ENCODE measurements at places on chromosomes 5 and 9. TPM values are rescaled to one million over a fixed set of nuclear protein-coding genes. Genes with fewer than 3 reads are reported as not detected.

DNA sequence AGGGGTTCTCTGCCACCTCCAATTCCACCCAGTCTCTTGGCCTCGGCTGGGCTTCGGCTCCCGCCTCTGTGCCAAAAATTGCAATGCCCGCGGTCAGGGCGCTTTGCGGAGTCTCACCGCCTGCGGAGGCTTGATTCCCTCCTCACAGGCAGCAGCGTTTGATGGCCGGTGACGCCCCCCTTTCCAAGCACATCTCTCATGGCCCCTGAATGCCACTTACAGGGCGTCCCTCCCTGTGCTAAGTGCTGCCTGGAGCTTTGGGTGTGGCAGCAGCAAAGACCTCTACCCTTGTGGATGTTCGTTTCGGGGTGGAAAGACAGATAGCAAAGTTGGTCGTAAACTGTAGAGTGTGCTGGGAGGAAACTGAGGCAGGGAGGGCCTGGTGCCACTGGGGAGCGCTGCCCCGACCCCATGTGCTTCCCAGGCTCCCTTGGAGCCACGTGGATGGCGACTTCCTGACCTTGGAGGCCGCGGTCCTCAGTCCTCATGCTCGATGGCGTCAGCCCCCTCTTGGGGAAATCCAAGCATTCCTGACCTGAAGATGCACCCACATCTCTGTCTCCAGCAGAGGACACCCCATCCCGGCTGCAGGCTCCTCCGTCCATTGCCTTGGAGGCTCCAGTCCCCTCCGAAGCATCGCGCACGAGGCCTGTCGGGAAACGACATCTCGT is 249.2 kb upstream of the IRX4 start:
- H3K4me1 ChIP-seq = no peaks in the 10 kb centered on the region
- DNase-seq = no peak
- H3K27me3 ChIP-seq = no peaks in the 10 kb centered on the region

FBN2 gene
- polyA plus RNA-seq = not detected

DNA sequence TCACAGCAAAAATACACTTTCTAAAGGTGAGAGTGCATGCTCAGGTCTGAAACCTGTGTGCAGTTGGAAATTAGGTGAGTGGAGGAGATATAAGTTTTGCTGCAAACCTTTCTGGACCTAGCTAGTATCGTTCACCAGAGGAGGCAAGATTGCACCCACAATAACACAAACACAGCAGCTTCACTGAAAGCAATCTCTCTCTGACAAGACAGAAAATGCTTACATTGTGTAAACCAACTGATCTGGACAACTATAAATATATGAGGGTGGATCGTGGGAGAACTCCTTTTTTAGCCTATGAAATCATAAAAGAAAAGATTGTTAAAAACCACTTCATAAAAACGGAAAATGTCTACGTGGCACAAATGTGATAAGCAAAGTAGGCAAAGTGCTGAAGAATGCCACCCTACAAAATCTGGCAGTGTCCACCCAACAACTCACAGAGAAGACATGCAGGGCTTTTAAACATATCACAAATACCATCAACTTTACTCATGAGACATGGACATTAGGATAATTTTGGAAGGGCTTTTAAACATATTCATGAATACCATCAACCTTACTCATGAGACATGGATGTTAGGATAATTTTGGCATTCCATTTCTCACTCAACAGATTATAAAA is 134.3 kb downstream of the CDH18 start:
- DNase-seq = no peak
- H3K36me3 ChIP-seq = no peaks in the 10 kb centered on the region
- no peak overlapping the region for H3K4me3 ChIP-seq
- H3K27ac ChIP-seq = no peak overlapping the region
- H3K27me3 ChIP-seq = no peaks in the 10 kb centered on the region
- H3K4me1 ChIP-seq = no peaks in the 10 kb centered on the region

DMRT3 gene
- not detected for polyA plus RNA-seq

- H3K4me1 ChIP-seq = no peaks in the 10 kb centered on the region
- DNase-seq = no peak
- H3K27ac ChIP-seq = no peak overlapping the region
- H3K4me3 ChIP-seq = no peak overlapping the region
- no peaks in the 10 kb centered on the region for H3K36me3 ChIP-seq
These were observed 146.1 kb downstream of the CAAP1 start for GRCh38 chr9:26746357-26747072.

RAB3C gene
- polyA plus RNA-seq = not detected

GRCh38 chr9:73116031-73116430 is 35.6 kb upstream of the ANXA1 start:
- no peak overlapping the region for H3K4me3 ChIP-seq
- no peak for DNase-seq
- H3K4me1 ChIP-seq = peaks cover 29% of the 10 kb centered on the region
- H3K27me3 ChIP-seq = no peaks in the 10 kb centered on the region
- no peaks in the 10 kb centered on the region for H3K36me3 ChIP-seq

CCNI2 gene
- 3.4 TPM for polyA plus RNA-seq

DNA sequence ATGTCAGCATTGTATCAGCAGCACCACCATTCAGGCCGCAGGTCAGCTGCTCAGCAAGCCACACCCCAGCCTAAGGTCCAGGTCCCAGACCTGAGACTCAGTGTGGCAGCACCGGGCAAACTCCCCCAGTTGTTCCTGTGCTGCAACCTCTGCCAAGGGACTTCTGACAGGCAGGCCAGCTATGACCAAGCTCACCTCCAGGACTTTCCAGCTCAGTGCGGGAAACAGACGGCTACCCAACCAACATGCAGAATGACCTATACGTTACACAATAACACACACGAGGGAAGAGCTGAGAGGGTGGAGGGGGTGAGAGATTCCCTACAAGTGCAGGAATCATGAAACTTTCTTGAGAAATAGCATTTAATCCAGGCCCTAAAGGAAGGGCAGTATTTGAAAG is 143.7 kb downstream of the FSTL4 start:
- DNase-seq = no peak
- peaks cover 6% of the 10 kb centered on the region for H3K4me1 ChIP-seq
- no peak overlapping the region for H3K4me3 ChIP-seq
- H3K27ac ChIP-seq = no peak overlapping the region

- DNase-seq = no peak
- H3K36me3 ChIP-seq = no peaks in the 10 kb centered on the region
- no peak overlapping the region for H3K27ac ChIP-seq
- no peaks in the 10 kb centered on the region for H3K27me3 ChIP-seq
- H3K4me1 ChIP-seq = no peaks in the 10 kb centered on the region
These were observed 342.1 kb downstream of the PRR16 start for GRCh38 chr5:120806202-120806601.

DNA sequence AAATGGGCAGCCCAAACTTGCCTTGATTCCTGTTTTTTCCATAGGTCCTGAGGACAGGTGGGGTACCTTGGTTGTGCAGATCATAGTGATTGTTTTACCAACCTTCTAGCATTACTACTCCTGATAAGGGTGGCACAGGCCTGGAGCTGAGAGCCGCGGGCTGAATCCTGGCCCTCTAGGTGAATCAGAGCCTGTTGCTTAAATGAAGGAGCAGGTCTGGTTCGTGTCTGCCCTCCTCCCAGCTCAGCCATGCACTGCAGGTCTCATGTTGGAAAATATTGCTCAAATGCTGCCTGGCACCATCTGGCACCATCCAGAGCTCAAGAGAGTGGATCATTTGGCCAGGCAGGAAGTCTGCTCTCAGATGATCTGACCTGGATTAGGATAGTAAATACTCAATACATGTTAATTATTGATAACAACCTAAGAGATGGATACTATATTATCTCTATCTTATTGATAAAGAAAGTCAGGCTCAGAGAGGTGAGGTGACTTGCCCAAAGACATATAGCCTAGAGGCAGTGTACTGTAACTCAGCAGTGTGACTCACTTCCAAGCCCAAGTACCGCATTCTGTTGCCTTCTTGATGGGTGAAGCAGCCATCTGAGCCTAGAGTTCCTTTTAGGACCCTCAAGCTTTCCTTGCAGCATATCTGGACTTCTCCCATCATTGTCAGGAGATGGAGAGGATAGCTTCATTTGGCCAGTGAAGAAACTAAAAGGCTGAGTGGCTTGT is 104.3 kb upstream of the PITX1 start:
- no peak for DNase-seq
- no peak overlapping the region for H3K4me3 ChIP-seq
- no peaks in the 10 kb centered on the region for H3K4me1 ChIP-seq
- H3K27me3 ChIP-seq = no peaks in the 10 kb centered on the region
- no peaks in the 10 kb centered on the region for H3K36me3 ChIP-seq

FOXD4L6 gene
- polyA plus RNA-seq = not detected

ADGRD2 gene
- polyA plus RNA-seq = not detected

- H3K4me3 ChIP-seq = no peak overlapping the region
- no peak for DNase-seq
- H3K27me3 ChIP-seq = no peaks in the 10 kb centered on the region
These were observed 91.8 kb upstream of the IFNK start for GRCh38 chr9:27432308-27432707.

DNA sequence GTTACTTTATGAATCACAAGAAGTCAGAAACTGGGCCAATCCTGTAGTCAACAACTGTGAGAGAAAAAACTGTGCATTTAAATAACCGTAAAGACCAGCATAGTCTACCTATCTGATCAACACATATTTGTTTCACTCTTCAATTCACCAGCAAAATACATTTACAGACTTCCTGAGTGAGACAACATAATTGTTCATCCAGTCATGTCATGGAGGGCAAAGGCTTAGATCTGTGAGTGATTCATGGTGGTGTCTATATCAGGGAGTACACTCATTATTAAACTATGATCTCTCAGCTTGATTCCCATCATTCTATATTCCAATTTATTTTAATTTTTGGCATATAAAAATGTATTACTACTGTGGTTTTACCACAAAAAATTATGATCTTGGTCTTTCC is 694.6 kb downstream of the DNAH5 start:
- DNase-seq = no peak
- no peaks in the 10 kb centered on the region for H3K36me3 ChIP-seq
- H3K4me3 ChIP-seq = no peak overlapping the region
- no peaks in the 10 kb centered on the region for H3K4me1 ChIP-seq
- H3K27ac ChIP-seq = no peak overlapping the region
- H3K27me3 ChIP-seq = no peaks in the 10 kb centered on the region

- H3K36me3 ChIP-seq = no peaks in the 10 kb centered on the region
- no peaks in the 10 kb centered on the region for H3K27me3 ChIP-seq
- H3K4me1 ChIP-seq = no peaks in the 10 kb centered on the region
- no peak for DNase-seq
- no peak overlapping the region for H3K27ac ChIP-seq
- H3K4me3 ChIP-seq = no peak overlapping the region
These were observed 91.1 kb downstream of the TLR4 start for GRCh38 chr9:117795271-117795670.

DNA sequence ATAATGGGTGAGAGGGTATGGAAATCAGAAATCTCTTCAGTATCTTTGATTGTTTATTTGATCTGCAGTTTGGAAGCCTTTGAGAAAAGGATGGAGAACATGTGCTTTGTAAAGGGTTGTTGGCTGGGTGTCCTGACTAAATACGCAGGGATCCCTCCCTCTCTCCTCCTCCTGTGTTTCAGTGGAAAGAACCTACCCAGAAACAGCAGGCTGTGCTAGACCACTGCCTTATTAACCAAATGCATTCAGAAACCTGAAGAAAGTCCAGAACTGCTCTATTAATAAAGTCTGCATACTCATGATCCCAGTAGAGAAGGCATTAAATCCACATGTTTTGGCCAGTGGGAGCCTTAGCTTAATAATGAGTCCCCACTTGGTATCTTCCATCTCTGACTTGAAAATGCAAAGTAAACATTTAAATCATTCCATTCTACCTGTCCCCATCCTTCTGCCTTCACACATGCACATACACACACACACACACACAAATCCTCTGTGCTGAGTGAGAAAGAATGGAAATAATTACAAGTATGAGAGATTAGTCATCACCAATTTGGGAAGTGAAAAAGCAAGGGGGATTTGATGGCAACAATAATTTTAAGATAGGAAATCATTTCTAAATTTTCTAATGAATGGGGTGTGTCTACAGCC is 10.0 kb upstream of the LECT2 start:
- H3K4me3 ChIP-seq = no peak overlapping the region
- no peak overlapping the region for H3K27ac ChIP-seq
- no peaks in the 10 kb centered on the region for H3K36me3 ChIP-seq
- H3K27me3 ChIP-seq = no peaks in the 10 kb centered on the region
- H3K4me1 ChIP-seq = no peaks in the 10 kb centered on the region

DNA sequence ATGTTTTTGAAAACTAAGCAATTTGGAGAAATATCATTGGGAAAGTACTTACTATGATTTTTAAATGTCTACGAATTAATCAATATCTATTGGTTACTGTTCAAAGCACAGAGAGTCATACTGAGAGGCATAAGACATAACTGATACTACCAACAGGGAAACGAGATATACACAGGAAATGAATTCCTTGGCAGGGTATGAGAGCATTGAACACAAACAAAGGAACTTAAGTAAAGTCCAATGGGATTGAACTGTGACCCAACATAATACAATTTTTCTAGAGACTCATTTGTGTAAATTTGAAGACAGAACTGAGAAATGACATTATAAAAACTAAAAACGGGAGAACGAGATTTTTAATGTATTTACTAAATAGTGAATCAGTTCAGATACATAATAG is 1.3 kb upstream of the ITGA1 start:
- no peak overlapping the region for H3K4me3 ChIP-seq
- peaks cover 10% of the 10 kb centered on the region for H3K4me1 ChIP-seq
- H3K27ac ChIP-seq = no peak overlapping the region
- H3K36me3 ChIP-seq = no peaks in the 10 kb centered on the region

PDE8B gene
- polyA plus RNA-seq = 0.07 TPM

- H3K4me1 ChIP-seq = peaks cover 7% of the 10 kb centered on the region
- H3K27ac ChIP-seq = no peak overlapping the region
- no peak for DNase-seq
- H3K36me3 ChIP-seq = no peaks in the 10 kb centered on the region
- no peaks in the 10 kb centered on the region for H3K27me3 ChIP-seq
These were observed 8.9 kb downstream of the CXCL14 start for GRCh38 chr5:135569755-135570452.

DNA sequence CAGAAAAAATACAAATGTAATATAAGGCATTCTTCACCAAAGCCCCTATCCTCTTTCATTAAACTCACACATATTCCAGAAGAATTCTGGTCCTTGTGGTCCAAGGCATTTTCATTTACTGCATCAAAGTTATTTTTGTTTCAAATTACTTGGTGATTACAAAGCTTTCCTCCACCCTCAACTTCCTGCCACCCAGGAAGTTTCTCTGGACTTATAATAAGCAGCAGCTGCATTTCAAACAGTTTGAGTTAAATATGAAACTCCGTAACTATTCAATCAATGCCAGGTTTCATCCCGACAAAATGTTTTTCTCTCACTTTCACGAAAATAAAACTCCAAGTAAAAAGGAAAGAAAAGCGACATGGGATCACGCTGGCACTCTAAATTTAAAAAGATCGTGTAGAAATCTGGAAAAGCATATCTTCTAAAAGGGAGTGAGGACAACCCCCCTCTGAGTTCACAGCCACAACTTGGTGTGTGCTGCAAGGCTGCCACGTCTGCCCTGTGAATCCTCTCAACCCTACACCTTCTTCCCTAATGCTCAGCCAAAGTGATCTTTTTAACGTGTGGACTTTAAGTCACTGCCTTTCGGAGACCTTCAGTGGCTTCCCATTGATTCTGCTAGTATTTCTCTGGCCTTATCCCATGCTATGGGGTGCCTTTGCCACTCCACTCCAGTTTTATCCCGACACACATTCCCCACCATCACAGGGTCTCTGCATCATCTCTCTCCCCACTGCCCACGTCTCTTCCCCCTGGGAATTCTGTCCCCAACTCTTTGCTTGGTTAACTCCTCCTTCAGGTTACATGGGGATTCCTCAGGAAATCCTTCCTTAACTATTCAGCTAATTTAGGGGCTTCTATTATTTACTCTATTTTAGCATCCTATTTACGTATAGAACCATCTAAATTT is 91.1 kb upstream of the CER1 start:
- H3K4me1 ChIP-seq = no peaks in the 10 kb centered on the region
- H3K27ac ChIP-seq = no peak overlapping the region
- no peak for DNase-seq
- no peaks in the 10 kb centered on the region for H3K27me3 ChIP-seq
- no peaks in the 10 kb centered on the region for H3K36me3 ChIP-seq

MEGF9 gene
- polyA plus RNA-seq = 3.9 TPM

IFNA4 gene
- polyA plus RNA-seq = not detected

MAMDC2 gene
- 0.10 TPM for polyA plus RNA-seq

All from CD8-positive, alpha-beta memory T cell (primary cell).